ENCODE measurements at places on chromosomes 16 and 17.
A peak's percentile ranks its signal among the peaks of the same experiment; 100 is the strongest.

GRCh38 chr17:34571428-34572130, 7.8 kb upstream of the TMEM132E start:
- DNase-seq: no peak

GRCh38 chr17:12927541-12928425, 90.0 kb downstream of the ELAC2 start:
- no peak for DNase-seq

DNA sequence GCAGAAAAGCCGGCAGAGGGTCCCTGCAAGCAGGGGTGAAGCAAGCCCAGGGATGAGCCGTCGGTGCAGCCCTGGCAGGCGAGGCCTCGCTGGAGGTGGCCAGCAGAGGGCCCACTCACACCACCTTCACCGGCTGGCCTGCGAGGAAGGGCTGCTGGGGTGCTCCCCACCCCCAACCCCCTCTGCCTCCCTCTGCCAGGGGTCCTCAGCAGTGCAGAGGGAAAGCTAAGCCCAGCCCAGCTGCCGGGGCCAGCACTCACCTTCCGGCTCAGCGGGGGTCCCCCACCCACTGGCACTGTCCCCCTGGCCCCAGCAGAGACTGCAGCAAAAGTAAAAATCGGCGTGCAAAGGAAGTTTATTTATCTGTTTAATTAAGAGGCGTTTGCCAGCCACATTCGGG, 113.4 kb downstream of the ENGASE start:
- no peak for DNase-seq

GRCh38 chr16:88202207-88202745, 180.5 kb upstream of the ZNF469 start:
- no peak for DNase-seq

DNA sequence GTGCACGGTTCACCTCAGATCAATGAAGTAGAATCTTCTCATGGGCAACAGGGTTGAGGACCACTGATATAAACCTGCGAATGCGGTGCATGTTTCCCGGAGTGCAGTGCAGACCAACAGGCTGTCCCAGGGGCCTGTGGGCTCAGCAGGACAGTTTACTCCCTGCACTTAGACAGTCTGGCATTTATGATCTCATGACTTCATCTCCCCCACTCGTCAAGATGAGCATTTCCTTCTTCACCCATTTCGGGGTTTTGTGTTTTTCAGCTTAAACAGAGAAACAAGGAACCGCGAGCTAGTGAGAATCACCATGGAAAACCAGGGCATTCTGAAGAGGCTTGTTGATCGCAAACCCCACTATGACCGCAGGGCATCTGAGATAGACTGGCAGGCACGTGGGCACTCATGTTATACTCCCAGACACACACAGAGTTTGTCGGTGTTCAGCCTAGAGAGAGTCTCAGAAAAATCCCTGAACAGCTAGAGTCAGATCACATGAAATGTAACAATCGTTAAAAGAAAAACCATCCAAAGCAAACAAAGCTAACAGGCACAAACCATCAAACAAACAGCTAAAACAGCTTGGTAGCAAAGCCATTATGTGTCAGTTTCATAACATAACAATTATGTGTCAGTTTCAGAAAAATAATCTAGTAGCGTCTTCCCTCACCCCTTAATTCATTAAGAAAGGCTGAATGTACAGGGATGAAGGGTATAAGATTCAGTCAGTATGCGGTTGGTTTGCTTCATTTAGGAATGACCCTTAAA, 2.9 kb downstream of the CFAP97D1 start:
- no peak for DNase-seq

DNA sequence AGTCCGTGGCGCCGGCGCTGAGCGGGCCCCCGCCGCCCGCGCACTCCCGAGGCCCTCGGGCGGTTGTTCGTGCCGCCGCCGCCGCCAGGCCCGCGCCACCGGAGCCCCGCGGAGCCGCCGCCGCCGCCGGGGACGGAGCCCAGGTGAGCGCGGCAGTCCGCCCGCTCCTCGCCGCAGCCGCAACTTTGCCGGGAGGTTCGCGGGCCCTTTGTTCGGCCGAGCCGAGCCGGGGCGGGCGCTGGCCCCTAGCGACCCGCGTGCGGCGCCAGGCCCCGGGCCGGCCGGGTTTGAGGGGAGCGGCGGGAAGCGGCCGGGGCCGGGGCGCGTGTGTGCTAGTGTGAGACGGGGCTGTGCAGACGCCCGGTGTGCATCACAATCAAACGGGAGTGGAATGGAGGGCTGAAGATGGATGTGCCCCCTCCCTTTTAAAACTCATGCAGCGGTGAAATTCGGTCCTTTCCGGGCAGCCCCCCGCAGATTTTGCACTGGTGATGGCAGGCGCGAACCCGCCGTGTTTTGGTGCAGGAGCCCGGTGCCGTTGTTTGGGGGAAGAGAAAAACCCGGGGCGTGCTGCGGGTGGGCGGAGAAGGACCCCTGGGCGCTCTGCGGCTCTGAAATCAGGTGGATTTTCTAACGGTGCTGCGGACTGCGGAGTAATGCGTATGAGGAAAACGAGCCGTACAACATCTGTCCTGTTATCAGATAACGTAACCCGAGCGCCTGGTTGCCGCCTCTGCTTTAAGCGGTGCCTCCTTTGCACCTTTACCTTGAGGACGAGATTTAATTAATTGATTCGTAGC, 823 bp downstream of the TNRC6C start:
- DNase-seq: no peak

- no peak for DNase-seq
Observed at GRCh38 chr16:379961-380761, 1.6 kb downstream of the PGAP6 start.

GRCh38 chr17:66739553-66739952, 95.4 kb upstream of the CACNG5 start:
- DNase-seq: no peak

GRCh38 chr17:8692916-8693315, 51.7 kb downstream of the CCDC42 start:
- no peak for DNase-seq

DNA sequence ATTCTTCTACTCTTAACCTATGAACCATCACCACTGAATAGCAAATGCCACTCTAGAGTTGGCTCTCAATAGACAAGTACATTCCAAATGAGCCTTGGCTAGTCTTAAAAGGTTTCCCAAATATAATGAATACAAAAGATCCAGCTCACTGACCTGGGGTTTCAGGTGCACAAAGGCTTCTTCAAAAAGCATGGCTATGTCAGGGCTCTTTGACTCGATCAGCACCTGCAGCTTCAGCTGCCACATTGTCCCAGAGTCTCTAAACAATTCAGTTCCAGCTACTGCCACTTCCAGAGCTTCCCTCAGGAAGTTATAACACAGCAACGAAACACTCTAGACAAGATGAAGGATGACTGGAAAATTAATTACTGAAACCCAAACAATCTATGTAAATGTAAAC, 16.0 kb upstream of the COPRS start:
- no peak for DNase-seq

GRCh38 chr17:48997827-48998586, 822 bp downstream of the IGF2BP1 start:
- DNase-seq: no peak

DNA sequence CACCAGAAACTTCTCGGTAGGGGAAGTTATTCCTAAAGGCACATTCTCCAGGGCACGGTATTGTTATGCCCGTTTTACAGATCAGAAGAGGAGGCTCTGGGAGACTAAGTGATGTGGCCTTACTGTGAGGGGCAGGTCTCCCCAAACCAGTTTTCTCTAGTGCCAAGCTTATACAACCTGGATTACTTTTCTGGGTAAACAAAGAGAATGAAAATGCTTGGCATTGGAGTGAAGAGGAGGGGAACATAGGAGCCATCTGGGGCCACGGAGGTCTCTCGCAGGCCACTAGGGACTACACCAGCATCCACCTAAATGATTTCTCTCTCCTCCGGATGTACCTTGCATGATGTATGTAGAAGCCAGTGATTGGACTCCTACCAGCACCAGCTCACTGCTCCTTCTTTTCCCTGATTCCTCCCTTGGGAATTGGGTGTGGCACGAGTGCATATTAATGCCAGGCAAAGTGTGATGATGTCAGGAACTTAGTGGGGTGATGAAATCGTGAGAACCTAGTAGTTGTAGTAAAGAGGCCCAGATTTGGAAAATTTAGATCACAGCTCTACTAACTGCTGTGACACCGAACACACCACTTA, 674 bp downstream of the TOM1L1 start:
- DNase-seq: no peak

- DNase-seq: peak; percentile 96
Observed at GRCh38 chr17:30831663-30832437, at the start of gene ATAD5. TSS of gene ATAD5 (plus strand) at chr17:30831966. CDS start at chr17:30832348, 382 bp downstream.

DNA sequence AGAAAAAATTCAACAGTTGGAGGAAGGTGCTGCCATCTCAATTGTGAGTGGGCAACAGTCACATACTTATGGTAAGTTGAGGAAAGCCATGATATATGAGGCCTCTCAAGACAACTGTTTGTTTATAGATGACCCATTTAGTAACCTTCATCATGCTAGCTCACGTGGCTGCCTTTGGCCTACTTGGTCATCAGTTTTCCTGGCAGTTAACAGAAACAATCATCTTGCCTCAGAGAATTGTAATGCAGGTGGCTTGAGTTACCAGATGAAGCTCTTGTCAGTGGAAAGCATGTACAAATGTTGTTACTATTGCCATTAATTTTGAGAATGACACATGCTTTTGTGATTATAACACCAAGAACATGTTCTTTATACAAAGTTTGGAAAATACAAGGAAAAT, 14.7 kb downstream of the TPPP3 start:
- DNase-seq: no peak

GRCh38 chr16:49537924-49538459, 164.4 kb downstream of the C16orf78 start:
- no peak for DNase-seq

GRCh38 chr16:30430428-30430970, 669 bp upstream of the DCTPP1 start:
- no peak for DNase-seq

DNA sequence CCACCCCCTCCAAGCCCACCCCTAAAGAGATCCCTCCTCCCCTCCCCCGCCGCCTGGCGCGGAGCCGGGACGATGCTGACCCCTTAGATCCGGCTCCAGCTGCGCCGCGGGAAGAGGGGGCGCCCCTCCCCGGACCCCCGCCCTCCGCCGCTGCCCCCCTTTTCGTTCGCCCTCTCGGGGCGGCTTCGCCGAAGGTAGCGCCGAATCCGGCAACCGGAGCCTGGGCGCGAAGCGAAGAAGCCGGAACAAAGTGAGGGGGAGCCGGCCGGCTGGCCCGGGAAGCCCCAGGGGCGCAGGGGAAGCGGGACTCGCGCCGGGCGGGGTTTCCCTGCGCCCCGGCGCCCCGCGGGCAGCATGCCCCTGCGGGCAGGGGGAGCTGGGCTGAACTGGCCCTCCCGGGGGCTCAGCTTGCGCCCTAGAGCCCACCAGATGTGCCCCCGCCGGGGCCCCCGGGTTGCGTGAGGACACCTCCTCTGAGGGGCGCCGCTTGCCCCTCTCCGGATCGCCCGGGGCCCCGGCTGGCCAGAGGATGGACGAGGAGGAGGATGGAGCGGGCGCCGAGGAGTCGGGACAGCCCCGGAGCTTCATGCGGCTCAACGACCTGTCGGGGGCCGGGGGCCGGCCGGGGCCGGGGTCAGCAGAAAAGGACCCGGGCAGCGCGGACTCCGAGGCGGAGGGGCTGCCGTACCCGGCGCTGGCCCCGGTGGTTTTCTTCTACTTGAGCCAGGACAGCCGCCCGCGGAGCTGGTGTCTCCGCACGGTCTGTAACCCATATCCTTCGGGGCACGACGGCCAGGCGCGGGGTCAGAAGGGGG, 623 bp downstream of the CACNA1G start:
- DNase-seq: no peak

- no peak for DNase-seq
Observed at GRCh38 chr17:67449065-67449464, 72.0 kb downstream of the PITPNC1 start.

GRCh38 chr17:27754549-27754948, 45.8 kb downstream of the NOS2 start:
- DNase-seq: peak; percentile 46

GRCh38 chr17:2128011-2128410, 73.1 kb downstream of the HIC1 start:
- no peak for DNase-seq

- DNase-seq: no peak
Observed at GRCh38 chr16:69840975-69841374, 78.8 kb downstream of the WWP2 start.

GRCh38 chr17:17836818-17837379, at the start of gene SREBF1:
TSS of gene SREBF1 (minus strand) at chr17:17836986. CDS start at chr17:17836817, 169 bp downstream.
- peak; percentile 85 for DNase-seq

DNA sequence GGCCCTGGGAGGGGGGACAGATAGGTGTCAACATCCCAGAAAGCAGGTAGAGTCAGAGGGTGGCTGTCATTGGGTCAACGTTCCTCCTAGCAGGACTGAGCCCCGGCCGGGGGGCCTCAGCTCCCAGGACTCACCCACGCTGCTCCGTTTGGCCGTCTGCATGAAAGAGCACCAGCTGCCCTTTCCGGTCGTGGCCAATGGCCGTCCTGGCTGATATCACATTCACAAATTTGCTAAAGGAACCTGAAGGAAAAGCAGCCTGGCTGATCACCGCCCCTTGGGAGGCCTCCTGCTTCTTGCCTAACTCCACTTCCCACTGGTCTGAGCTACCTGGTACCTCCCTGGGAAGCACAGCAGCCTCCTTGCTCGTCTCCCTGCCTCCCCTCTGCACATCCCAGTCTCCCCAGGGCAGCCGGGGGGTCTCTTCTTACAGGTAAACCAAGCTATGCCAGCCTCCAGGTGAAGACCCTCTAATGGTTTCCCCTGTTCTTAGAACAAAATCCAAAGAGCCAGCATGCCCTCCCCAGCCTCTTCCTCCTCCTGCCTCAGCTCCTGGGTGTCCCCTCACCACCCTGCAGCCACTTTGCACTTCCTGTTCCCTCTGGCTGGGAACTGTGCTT, 3.4 kb downstream of the NAGPA start:
- no peak for DNase-seq

GRCh38 chr16:14028202-14028601, 42.9 kb upstream of the MRTFB start:
- no peak for DNase-seq

DNA sequence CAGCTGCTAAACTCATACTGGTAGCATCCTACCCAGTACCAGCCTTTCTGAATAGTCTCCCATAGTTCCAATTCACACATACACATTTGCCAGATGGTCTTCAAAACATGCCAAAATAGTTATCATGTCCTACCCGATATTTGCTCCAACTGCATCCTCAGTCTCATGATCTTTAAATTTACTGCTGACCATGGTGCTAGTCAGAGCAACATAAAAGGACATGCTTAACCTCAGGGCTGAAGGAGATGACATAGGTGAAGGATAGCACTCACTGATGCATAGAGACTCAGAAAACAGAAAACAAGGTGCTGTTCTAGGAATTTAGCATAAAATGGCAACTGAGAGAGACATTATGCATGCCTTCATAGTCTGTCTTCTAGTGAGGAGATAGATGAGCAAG, 200.6 kb upstream of the CCL2 start:
- DNase-seq: no peak

- no peak for DNase-seq
Observed at GRCh38 chr17:66192378-66192687, 400 bp upstream of the CEP112 start.

DNA sequence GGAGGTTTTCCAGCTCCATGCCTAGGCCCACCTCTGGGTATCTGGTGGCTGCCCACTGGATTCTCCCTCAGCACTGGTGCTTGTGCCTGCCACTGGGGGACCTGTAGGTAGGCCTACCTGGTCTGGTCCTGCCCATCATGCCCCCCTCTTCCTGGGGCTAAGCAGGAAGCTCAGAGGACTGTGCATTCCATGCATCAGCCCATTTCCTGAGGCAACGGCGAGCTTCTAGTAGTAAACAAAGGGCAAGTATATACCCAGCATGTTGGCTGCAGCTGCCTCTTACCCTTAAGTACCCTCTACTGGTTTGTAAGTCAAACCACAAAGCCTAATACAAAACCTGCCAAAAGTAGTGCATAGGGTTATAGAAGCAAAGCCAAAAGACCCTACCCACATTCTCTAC, 37.5 kb downstream of the SDR42E1 start:
- DNase-seq: no peak

- peak; percentile 91 for DNase-seq
Observed at GRCh38 chr17:80575057-80575875, 30.6 kb downstream of the RPTOR start.

Measured in cardiac septum (tissue), 1 donor.